ENCODE measurements at places on chromosomes 4 and X. TPM values are rescaled to one million over a fixed set of nuclear protein-coding genes. Genes with fewer than 3 reads are reported as not detected.

ABCG2 gene
- total RNA-seq: 11.9 TPM

ADAMTS3 gene
- 0.12 TPM for total RNA-seq

DOCK11 gene
- total RNA-seq: 2.3 TPM

SOX3 gene
- not detected for total RNA-seq

MCF2 gene
- total RNA-seq: not detected

ADH1A gene
- total RNA-seq: not detected

HOPX gene
- total RNA-seq: 5.6 TPM

NWD2 gene
- not detected for total RNA-seq

LANCL3 gene
- total RNA-seq: 0.67 TPM

CXCL1 gene
- total RNA-seq: 5.7 TPM

FAM47A gene
- not detected for total RNA-seq

GABRE gene
- 13.9 TPM for total RNA-seq

KLF3 gene
- 11.4 TPM for total RNA-seq

ZNF81 gene
- total RNA-seq: 3.7 TPM

SPANXA1 gene
- not detected for total RNA-seq

STOX2 gene
- total RNA-seq: under 0.01 TPM

FGFR3 gene
- 1.9 TPM for total RNA-seq

TTC29 gene
- 0.49 TPM for total RNA-seq

KANTR gene
- 3.3 TPM for total RNA-seq

LRAT gene
- not detected for total RNA-seq

GABRG1 gene
- not detected for total RNA-seq

HELT gene
- total RNA-seq: not detected

CACNA1F gene
- not detected for total RNA-seq

BBS12 gene
- total RNA-seq: 4.7 TPM

AMBN gene
- total RNA-seq: not detected

EREG gene
- total RNA-seq: 1.6 TPM

SSX1 gene
- total RNA-seq: 5.8 TPM

ANOS1 gene
- total RNA-seq: 0.22 TPM

IBSP gene
- total RNA-seq: not detected

RAB33A gene
- total RNA-seq: 0.42 TPM

HSD17B13 gene
- not detected for total RNA-seq

IL1RAPL1 gene
- total RNA-seq: 1.3 TPM

SLAIN2 gene
- total RNA-seq: 109 TPM

GLOD5 gene
- not detected for total RNA-seq

TRAM1L1 gene
- 0.66 TPM for total RNA-seq

DIPK2B gene
- total RNA-seq: not detected

FRG2 gene
- total RNA-seq: 0.17 TPM

XG gene
- total RNA-seq: 2.6 TPM

DUSP21 gene
- not detected for total RNA-seq

SPP1 gene
- total RNA-seq: 6.1 TPM

CT45A3 gene
- not detected for total RNA-seq

VCX2 gene
- not detected for total RNA-seq

SULT1E1 gene
- total RNA-seq: not detected

PNMA6F gene
- total RNA-seq: not detected

AREG gene
- not detected for total RNA-seq

COPS4 gene
- total RNA-seq: 85.8 TPM

SLC25A53 gene
- total RNA-seq: 11.0 TPM

IGSF1 gene
- 0.89 TPM for total RNA-seq

LONRF3 gene
- 8.7 TPM for total RNA-seq

CYBB gene
- total RNA-seq: not detected

SLC49A3 gene
- total RNA-seq: not detected

LRIT3 gene
- not detected for total RNA-seq

ATP1B4 gene
- not detected for total RNA-seq

POF1B gene
- not detected for total RNA-seq

HHIP gene
- 2.8 TPM for total RNA-seq

PAPSS1 gene
- 65.5 TPM for total RNA-seq

CXCL6 gene
- total RNA-seq: 0.15 TPM

NSUN7 gene
- 5.9 TPM for total RNA-seq

CT45A10 gene
- not detected for total RNA-seq

PABPC1L2B gene
- total RNA-seq: not detected
